ENCODE measurements at places on chromosomes 3 and 15.

- peak; percentile 19 for DNase-seq
Measured at GRCh38 chr15:100601163-100601562, 821 bp downstream of the LINS1 start.

DNA sequence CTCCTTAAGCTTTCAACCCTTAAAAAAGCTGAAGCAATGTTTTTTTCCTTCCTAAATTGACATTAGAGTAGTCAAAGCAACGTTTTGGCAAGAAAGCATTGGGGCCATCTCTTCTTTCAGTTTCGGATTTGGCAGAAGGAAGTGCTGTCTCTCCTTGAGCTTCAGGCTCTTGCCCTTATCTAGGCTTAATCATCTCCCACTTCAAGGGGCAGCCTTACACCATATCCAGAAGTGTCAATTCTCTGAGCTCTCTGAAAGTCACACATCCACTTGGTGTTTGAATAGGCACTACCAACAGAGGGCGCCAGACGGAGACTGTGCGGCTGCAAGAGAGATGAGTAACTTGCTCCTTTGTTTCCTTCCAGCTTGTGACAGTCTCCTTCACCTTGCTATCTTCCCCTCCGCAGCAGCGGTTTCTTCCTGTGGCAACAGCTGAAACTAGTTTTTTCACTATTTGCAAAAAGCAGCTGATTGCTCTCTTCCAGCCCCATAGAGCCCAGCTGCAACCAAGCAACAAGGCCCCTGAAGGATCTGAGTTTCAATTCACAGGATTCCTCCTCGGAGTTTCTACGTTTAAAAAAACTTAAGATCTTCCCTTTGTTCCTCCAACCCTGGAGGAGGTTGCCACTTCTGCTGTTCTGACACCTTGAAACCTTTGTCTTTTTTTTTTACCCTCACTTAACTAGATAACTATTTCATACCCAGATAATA, 147.0 kb upstream of the SLCO3A1 start:
- DNase-seq, result peak; percentile 83

DNA sequence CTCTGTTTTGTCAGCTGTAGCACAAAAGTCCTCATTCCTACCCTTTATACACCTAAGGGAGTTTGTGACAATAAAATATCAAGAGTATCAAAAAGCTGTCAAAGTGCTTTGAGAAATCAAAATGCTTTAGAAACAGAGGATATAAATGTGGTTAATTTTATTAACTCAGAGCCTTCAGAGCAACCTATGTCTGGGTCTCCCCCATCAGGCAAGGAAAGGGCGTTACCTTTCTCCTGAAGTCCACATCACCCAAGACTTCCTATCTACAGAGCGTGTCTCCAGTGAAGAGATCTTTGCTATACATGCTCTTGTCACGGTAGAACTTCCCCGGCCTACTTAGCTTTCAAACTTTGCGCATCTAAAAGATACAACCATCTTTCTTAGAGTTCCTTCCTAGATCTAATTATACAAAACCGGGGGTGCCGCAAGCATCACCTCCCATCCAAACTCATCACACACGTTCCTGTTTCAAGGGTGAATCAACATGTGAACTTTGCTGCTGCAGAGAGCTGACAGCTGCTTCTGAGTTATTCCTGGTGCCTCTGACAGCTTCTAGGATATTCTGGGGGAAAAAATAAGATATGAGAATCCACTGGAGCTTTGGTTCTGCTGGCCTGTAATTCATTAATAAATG, 93.0 kb downstream of the RARB start:
- DNase-seq, result no peak

GRCh38 chr3:36814066-36814717, 49.8 kb upstream of the DCLK3 start:
- no peak for DNase-seq

- DNase-seq, result no peak
Measured at GRCh38 chr15:60914360-60914759, 314.7 kb downstream of the RORA start.

GRCh38 chr3:183381673-183382072, 46.7 kb downstream of the MCF2L2 start:
- DNase-seq, result no peak

DNA sequence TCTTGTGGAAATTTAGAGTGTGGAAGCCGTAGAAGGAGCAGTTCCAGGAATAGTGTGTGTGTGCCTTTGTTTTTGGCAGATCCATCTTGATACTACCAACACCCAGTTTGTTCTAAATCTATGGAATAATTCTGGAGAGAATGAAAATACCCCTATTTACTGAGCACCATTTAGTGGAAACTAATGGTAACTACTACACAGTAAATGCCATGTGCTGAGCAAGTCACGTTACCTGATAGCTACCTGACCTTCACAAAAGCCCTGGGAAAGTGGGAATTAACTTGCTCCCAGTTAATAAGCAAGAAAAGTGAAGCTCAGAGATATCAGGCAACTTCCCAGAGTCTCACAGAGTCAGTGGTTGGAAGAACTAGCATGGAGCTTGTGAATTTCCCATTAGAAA, 137.7 kb downstream of the ARPP21 start:
- no peak for DNase-seq

DNA sequence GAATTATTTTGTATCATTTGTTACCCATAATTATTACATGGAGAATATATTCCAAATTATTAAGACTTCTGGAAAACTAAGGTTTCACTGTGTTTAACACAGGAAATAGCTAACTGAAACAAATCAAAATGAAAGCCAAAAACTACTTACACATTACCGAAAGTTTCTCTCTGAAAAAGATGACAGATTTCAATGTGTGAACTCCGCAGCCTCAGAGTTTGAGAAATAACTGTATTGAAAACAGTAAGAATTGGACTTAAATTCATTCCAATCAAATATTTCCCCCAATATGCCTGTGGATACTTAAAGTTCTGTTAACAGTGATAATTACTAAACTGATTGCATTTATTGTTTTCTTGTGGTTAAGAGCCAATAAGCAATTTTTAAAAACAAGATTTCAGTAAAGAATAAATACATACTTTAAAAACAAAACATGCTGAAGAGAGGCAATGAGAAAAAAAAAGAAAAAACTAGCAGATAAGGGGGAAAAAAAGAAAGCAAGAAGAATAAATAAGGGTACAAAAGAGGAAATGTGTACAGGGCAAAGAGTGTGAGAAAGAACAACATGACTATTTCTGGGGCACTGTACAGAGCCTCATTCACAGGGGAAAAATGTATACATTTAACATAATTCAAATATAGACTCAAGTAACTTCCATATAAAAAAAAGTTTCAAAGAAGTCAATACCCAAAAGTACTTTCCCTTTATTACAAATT, 30.7 kb downstream of the DENND4A start:
- no peak for DNase-seq

DNA sequence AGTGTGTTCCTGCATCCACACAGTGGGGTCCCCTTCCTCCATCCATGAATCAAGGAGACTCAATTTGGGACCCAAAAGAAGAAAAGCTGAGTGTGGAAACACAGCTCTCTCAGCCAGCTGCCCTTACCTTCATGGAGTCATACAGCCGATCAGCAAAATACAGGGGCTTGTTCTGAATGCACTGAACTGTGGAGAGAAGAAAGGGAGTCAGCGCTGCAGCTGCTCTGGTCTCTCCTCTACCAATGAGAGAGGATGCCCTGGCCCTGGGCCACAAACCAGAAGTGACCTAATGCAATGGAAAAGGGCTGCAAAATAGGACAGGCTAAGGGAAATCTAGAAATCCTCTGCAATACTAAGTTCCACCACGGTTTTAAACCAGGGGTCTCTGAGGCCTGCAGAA, 46.7 kb downstream of the ANXA2 start:
- DNase-seq, result no peak

DNA sequence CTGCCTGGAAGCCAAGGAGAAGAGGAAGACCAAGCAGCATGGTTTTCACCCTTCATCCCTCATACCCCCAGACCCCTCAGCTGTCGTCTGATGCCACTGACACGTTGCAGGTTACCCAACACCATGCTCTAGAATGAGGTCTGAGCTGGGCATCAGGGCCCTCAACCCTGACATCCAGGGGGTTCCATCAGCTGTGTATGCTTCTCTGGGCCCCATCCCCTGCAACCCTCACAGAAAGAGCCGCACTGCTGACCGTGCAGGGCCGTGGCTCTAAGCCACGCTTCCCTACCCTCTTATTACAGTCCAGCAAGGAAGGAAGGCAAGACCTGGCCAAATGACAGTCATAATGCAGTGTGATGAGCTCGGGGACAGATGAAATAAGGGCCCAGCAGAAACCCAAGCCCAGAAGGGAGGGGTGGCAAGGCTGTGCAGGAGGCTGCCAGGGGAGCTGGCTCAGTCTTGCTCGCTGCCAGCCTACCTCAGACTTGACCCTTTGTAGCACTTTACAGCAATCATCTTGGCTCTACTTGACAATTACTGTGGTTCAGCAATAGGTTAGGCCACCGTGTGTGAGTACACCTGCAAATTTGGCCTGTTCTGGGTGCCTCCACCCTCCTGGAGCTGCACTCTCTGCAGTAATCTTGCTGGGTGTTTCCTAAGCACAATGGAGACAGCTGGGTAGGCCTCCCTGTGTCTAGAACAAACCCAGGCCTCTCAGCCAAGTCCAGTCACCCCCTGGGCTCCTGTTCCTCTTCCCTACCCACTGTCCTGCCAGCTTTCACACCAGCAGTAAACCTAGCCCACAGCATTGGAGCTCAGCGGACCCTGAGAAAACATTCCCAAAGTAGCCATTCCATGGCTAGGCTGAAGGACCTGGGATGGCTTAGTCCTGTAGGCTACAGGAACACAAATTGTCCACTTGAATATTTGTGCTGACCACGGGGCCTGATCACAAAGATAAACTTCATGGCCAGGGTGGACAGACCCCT, 115.3 kb upstream of the NEO1 start:
- no peak for DNase-seq

DNA sequence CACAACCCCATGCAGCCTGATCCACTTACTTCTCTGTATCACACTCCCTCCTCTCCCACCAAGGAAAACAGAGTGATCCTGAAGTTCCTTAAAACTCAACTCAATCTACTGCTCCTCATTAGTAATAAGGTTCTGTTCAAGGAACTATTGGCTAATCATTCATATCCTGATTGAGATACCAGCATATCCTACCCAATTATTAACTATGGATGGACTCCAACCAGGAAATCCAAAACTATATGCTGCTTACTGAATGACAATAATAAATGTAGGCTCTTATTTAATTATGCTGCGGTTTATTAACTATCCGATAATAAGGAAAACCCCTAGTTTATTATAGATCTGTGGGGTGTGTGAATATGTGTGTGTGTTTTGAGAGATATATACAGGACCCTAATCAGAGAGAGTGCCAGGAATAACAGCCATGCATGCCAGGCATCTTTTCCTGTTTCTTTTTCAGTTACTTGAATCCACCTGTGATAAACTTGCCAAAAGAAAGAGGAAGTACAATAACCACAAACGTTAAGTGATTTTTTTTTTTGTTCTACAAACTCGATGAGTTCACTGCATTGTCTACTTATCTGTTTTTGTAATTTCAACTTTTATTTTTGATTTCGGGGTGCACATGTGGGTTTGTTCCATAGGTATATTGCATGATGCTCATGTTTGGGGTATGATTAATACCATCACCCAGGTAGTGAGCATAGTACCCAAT, 1031.7 kb upstream of the CFAP20DC start:
- DNase-seq, result no peak

- DNase-seq, result no peak
Measured at GRCh38 chr3:102181175-102181920, 253.5 kb upstream of the ZPLD1 start.

DNA sequence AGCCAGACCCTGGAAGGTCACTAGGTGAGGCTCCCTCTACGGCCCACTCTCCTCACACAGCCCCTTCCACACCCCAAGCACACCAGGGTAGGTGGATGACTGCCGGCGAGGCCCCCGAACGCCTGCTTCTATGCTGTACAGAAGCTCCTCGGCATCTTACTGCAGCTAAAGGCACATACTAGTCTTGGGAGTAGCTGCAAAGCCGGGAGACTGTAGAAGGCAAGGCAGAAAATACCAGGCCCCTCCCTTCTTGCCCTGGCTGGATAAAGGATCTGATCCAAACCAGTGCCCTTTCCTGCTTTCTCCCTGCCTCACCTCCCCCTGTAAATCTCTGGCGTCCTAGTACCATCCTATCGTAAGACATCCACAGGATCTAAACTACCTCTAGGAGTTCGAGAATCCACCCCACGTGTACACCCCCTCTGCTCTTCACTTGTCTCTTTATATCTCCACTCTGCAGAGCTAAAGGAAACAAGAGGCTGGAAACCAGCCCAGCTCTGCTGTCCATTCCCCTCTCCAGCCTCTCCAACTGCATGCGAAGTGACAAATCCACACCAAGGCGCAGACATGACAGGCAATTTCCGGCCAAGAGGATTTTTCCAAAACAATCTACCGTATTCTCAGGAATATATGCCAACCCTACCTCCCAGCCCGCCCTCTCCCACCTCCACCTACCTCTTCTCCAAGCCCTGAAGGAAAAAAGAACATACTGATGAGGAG, 11.8 kb downstream of the TNK2 start:
- DNase-seq, result no peak

- no peak for DNase-seq
Measured at GRCh38 chr3:74331711-74332110, 282.7 kb downstream of the CNTN3 start.

DNA sequence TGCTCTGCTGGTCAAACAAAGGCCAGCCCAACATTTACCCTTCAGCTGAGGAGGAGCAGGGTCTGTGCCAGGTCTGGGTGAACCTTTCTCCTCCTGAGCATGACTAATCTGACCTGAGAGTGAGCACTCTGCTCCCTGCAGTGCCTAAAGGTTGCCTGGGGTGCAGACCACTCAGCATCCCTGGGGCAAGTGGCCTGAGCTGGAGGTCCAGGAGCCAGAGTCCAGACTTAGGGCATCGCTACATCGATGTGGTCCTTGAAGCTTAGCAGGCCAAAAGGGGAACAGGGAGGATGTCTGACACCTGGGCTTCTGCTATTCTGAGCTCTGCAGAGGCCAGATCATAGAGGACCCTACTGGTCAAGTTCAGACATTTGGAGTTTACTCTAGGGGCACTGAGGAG, 119.1 kb downstream of the FAM43A start:
- DNase-seq, result no peak

DNA sequence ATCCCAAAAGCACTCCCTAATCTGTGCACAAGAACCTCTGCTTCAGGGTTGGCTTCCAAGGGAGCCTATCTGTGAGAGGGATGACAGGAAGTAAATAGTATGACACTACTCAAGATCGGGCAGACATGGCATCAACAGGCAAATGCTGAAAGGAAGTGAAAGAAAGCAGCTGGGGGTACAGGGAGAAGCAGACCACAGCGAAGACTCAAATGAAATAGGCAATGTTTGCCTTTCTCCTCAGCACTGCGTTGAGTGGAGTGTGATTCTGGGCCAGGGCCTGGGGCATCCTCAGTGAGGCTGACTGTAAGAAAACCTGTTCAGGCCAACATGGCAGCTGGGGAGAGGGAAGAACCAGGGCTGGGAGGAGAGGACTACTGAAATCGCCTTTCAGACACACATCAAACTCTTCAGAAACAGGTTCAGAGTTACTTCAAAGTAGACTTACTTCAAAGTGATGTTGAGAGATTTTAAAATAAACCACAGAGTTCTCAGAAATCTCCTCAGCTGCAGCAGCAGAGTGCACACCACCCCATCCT, 96.6 kb downstream of the SLC9A9 start:
- DNase-seq, result no peak

GRCh38 chr15:90989040-90989768, 5.1 kb downstream of the PRC1 start:
- no peak for DNase-seq

Measured in ELF-1 (cell line).